ENCODE measurements at places on chromosomes 3 and 15.

DNA sequence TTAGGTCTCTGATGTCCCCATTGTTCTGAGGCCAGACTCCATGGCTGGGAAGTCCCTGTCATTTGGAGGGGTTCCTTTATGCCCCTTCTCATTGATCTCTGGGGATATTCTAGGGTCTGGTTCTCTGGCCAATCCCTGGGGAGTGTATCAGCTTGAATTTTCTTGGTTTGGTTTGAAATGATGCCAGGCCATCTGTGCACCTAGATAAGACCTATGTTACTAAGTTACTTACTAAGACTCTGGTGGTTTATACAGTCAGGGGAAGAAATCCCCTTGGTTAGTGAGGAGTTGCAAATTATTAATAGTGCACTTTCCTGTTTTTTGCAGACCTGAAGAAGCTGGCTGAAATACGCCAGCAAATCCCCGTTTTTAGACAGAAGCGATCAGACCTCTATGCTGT, 20.3 kb downstream of the NIT2 start:
- no peak for DNase-seq

GRCh38 chr15:30933293-30933692, 29.6 kb downstream of the FAN1 start:
- DNase-seq, result no peak

DNA sequence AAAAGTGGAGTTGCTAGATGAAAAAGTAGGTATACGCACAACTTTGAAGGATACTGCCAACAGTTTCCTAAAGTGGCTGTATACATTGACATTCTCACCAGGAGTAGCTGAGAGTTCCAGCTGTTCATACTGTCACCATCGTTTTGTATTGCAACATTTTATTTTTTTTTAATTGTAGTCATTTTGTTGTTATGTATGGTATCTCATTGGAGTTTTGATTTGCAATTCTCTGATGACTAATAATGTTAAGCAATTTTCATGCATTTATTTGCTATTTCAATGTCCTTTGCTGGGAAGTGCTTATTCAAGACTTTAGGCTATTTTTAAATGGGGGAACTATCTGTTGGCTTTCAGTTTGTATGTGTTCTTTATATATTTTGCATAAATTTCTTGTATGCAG, 185.1 kb upstream of the TGFBR2 start:
- no peak for DNase-seq

DNA sequence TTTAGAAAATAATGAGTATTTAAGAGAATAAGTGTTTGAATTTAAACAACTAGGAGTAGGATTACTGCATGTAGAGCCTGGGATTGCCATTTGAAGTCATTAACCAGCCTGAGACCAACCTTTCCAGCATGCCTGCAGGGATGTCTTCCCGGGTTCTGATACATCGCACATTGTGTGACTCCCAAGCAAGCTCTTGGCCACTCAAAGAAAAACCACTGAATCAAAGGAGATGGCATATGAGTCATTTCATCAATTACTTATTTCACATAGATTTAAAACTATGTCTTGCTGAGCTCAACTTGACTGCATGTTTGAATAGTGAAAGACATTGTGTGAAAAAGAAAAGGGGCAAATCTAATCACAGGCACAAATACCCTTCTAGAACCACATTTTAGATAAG, 15.0 kb upstream of the THBS1 start:
- DNase-seq, result no peak

DNA sequence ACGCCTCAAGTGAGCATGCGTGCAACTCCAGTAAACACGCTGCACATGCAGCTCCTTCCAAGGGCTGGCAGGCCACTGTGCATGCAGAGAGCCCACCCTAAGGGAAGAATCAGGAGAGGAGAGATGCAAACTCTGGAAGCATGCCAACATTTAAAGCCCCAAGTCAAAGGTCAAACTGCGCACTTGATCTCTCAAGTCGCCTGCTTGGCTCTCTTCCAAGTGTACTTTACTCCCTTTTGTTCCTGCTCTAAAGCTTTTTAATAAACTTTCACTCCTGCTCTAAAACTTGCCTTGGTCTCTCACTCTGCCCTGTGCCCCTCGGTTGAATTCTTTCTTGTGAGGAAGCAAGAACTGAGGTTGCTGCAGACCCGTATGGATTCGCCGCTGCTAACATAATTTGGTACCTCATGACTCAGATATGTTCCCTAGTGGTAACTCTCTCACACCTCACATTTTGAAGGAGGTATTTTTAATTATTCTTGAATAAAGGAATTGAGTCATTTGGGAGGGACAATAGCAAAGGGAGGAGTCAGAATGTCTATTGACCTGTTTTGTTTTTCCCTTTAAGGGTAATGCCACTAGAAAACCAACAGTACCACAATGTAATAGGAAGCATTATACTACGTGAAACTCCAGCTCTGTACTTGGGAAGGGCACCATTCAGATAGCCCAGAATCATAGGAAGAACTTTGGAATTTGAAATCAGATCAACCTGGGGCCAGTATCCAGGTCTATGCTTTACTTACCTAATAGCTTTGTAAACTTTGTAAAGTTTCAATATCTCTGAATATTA, 19.6 kb upstream of the DGKG start:
- DNase-seq, result no peak

DNA sequence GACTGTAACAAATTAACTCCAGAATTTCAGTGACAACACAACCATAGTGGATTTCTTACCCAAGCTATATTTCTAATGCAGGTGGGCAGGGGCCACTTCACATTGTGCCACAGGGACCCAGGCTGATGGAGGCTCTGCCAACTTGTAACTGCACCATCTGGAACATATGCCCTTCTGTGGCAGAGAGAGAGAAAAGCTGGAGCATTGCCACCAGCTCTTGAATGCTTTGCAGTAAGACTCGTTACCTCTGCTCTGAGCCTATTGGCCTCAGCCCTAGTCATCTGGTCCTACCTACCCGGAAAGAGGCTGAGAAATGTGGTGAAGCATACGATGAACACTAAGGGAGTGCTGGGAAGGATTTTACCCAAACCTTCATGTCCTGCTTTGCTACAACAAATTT, 587.1 kb downstream of the ZNF385D start:
- no peak for DNase-seq

- DNase-seq, result no peak
Measured at GRCh38 chr3:41522612-41523011, 323.3 kb downstream of the CTNNB1 start.

GRCh38 chr3:119767936-119768601, 13.8 kb upstream of the NR1I2 start:
- DNase-seq, result no peak

DNA sequence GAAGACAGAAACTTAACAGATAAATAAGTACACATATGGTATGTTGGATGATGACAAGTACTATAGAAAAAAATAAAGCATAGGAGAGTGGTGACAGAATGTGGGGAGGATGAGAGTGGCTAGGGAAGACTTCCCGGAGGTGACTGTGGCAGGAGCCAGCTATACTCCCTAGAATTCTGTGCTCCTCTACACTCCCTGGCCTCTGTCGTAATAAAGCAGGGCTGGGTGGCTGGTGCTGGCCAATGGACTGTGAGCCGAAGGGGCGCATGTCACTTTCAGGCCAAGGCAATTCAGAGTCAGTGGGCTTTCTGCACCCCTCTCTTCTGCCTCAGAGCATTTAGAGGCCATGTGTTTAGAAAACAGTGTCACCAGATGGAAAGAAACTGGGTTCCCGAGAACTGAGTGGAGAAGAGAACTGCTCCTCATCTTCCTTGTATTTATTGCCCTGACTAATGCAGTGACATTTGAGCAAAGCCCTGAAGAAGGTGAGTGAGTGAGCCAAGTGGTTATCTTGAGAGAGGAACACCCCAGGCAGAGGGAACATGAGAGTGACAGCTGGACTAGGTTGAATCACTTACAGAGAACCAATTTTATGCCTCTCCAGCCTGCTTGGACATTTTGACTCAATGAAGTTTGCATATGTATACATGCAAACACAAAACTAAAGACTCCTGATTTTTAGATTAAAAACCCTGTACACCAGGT, 5.2 kb upstream of the VPS8 start:
- no peak for DNase-seq

- DNase-seq, result no peak
Measured at GRCh38 chr3:11588755-11589154, 55.0 kb downstream of the VGLL4 start.

DNA sequence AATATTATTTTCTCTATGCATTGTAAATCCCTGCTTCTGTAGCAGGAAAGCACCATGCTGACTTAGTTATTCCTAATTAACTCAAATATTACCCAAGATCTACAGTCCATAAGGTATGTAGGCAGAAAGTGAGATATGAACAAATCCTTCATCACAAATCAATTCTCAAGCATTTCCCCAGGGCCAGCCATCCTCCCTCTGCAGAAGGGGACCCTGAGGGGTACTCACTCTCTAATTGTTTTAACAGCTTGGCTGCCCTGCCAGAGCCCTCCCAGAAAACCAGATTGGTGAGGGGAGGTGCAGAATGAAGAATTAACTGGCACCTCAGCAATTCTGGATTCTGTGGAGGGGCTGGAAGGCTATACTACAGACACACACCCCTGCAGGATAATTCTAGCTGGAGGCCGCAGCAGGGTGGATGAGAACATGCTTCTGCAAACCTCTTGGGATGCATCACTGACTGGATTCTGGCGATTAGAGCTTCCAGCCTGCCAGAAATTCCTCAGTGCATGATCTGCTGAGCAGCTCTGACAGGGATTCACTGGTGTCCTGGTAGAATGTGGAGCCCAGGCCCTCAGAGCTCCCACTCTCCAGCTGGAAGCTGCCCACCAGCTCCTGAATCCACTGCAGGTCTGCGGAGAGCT, 88.6 kb upstream of the HERC1 start:
- DNase-seq, result no peak
